ENCODE measurements at places on chromosomes 1 and 21.

- DNase-seq, result no peak
These were observed 6.5 kb upstream of the SYNC start for GRCh38 chr1:32709075-32709474.

DNA sequence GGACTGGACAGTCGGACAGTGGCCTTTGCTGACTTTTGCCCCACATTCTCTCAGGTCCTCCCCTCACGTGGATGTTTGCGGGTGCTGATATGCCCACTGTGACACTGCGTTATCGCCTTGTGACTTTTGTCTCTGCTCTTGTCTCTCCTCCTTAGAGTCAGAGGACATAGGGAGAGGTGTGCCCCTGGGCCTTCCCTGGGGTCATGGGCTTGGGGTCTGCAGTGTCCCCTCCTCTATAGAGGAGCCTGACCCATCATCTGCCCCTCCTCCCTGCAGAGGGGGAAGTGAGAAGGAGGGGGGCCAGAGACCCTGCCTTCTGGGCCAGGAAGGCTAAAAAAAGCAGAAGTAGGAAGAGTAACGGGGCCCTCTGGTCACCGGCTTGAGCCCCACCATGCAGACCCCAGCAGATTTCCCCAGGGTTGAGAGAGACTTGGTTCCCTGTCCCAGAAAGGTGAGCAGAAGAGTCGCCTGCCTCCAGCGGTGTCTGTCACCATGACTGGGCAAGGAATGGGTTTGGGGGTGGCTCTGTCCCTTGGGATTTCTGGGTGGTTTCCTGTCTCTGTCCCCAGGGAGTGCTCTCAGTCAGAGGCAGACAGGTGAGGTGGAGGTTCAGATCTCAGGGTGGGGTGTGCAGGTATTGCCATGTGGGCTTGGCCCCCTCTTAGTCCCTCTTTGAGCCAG is 13.3 kb downstream of the RPS6KA1 start:
- no peak for DNase-seq

DNA sequence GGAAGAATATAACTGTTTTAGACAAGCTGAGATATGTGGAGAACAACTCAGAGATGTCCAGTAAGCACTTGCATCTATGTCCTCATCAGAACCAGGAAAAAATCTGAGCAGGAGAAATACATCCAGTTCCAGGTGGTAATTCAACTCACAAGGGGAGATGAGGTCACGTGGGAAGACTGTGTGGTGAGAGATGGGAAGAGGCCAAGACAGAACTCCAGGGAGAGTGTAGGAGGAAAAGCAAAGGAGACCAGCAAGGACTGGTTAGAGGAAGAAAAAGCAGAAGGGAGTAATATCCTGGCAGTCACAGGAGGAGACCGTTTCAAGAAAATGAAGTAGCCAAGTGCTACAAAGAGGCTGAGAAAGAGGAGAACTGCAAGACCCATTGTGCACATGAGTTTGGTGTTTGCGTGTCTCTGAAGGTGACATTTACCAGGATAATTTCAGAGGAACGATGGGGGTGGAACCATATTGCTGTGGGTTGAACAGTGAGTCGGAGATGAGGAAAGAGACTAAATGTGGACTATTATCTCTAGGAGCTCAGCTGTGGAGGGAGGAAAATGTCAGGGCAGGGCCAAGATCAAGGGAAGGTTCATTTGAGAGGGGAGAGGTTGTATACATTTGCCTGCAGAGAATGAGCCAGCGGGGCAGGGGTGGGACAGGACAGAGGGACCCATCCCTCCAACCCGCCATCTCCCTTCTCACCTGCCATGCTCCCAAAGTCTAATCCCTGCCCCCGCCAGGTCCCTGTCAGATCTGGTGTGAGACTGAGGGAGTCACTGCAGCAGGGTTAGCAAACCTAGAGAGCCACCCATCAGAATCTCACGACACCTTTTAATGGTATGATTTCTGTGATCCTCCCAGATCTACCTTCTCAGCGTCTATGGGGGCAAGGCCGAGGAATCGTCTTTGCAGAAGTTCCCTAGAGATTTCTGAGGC is 24.9 kb downstream of the SUSD4 start:
- DNase-seq, result no peak

GRCh38 chr1:201275253-201275666 is 8.0 kb upstream of the PKP1 start:
- no peak for DNase-seq

DNA sequence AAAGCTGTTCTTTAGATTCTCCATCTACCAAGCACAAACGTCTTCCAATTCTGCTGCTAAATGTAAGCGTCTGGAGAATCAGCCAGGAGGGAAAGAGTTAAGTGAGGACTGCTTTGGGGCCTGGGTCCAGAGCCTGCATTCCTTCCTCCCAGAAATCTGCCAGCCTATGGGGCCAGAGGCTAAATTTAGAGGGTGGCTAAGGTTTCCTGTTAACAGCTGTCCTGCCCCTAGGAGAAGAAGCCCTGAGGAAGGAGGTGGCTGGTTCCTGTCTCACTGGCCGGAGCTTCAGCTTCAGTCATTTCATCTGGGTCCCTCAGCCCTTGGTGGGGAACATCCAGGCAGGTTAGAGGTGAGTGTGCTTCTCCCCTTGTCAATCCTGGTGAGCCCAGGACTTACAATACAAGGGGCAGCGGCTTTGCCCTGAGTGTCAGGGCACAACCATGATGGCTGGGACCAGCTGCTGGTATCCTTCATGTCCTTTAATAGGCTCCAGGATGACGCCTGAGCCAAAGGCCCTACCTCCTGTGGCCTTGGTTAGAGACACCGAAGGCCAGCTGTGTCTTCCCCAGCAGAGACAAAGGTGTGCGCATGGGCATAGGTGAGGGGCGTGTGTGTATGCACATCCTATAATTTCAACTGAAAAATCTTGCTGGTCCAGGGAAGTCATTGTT is at the start of gene STYXL2:
STYXL2 (plus strand) TSS at position 230 of the 671 bp plus-strand sequence. CDS start 775 bp downstream, outside the sequence.
- no peak for DNase-seq

Data from activated T-cell treated with anti-CD3 and anti-CD28 coated beads, Interleukin-2, amount 50 U/mL, for 72 hours (primary cell).